ENCODE measurements at places on chromosomes 12 and 14.

DNA sequence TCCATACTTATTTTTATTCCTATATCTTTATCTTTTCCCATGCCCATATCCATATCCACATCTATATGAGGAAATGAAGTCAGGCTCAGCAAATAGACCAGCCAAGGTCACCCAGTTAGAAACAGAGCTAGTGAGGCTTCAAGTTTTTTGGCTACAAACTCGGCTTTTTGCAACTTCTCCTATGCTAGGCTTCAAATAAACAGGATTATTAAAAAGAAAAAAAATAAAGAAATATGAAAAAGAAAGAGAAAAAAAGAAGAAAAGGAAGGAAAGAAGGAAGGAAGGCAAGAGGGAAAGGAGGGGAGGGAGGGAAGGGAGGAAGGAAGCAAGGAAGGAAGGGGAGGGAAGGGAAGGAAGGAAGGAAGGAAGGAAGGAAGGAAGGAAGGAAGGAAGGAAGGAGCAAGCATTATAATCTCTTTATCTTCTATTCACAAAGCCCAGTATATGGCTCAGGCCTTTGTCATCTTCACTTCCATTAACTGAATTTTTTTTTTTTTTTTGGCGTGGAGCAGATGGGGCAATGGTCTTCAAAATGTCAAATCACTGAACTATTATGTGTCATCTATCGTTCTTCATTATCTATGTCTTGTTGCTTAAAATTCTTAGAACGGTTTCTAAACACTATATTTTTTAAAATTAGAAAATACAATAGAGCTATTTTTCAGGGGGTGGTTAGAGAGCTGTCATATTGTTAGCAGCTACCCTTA lies 418.2 kb downstream of the VRK1 start:
- no peak for DNase-seq

- no peak for DNase-seq
Observed at GRCh38 chr14:79021766-79022165, 851.6 kb downstream of the NRXN3 start.

DNA sequence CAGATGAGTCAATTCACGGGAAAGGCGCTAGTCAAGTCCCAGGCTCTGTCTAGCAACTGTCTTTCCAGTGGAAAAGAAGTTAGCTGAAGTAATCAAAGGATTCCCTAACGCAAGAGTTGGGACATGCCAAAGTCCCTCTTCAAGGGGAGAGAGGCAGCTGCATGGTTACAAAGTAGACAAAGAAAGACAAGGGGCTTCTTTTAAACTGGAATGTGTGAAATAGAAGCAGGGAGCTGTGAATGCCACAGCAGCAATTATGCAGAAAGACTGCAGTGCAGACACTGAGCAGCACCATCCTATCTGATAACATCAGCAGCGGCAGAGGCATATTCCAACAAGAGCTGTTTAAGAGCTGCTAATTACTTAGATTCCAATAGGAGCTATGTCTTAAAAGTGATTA lies 12.5 kb upstream of the CIPC start:
- DNase-seq: no peak

DNA sequence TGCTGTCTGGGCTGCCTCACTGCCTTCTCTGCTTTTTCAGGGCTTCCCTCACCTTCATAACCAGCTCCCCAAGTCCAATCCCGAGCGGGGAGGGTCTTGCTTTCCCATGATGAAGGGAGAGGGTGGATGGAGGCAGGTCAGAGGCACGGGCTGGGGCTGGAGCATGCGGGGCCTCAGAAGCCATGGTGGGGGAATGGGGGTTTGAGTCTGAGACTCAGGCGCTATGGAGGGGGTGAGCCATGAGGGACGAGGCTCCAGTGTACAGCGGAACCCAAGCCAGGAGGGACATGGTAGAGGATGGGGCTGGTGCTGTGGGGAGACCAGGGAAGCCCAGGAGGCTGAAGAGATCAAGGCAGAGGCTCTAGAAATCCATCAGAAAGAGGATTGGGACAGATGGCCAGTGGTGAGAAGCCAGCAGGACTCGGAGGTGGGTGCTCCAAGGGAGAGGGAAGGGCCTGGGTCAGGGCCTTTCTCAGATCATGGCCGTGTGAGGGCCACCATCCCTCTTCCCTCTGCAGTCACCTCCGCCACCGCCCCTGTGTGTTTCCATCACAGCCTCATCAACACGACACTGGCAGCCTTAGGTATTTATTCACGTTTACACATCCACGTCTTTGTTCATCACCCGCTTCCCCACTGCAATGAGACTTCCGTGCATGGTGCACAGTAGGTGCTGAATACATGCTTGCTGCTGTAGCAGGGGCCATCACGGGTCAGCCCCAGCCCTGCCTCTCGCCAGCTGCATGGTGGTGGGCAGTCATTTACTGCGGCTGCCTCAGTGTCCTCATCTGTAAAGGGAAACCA lies 144.7 kb downstream of the ADGRD1 start:
- no peak for DNase-seq

GRCh38 chr12:87943023-87943422 lies 86.2 kb downstream of the C12orf50 start:
- DNase-seq: no peak

- DNase-seq: peak; percentile 73
Observed at GRCh38 chr14:76267322-76268046, 108.5 kb upstream of the ESRRB start.

GRCh38 chr14:24377126-24377525 lies 9.1 kb downstream of the NFATC4 start:
- DNase-seq: no peak

Data from kidney glomerular epithelial cell (primary cell).